ENCODE measurements at places on chromosomes 6 and 20. TPM values are rescaled to one million over a fixed set of nuclear protein-coding genes. Genes with fewer than 3 reads are reported as not detected.

Gene RIMS4
- 0.13 TPM for total RNA-seq

Gene SPATA25
- total RNA-seq: 6.3 TPM

Gene SLC17A9
- 0.22 TPM for total RNA-seq

Gene TPX2
- 164 TPM for total RNA-seq

Gene C20orf202
- total RNA-seq: not detected

Gene OR2H1
- total RNA-seq: not detected

Gene STX16
- 85.5 TPM for total RNA-seq

Gene NCOA3
- 78.0 TPM for total RNA-seq

Gene BMP6
- not detected for total RNA-seq

Gene MYBL2
- total RNA-seq: 152 TPM

Gene MCHR2
- total RNA-seq: not detected

Gene NFATC2
- 6.3 TPM for total RNA-seq

Gene SRC
- 58.4 TPM for total RNA-seq

Gene C6orf58
- total RNA-seq: not detected

Gene FAM209B
- not detected for total RNA-seq

Gene ADGB
- not detected for total RNA-seq

Gene CD109
- 46.8 TPM for total RNA-seq

Gene RPN2
- total RNA-seq: 164 TPM

Gene PABPC1L
- 156 TPM for total RNA-seq

Gene HUS1B
- 0.94 TPM for total RNA-seq

Gene MLIP
- 1.0 TPM for total RNA-seq

Gene COMMD7
- total RNA-seq: 42.3 TPM

Gene CCNC
- 62.2 TPM for total RNA-seq

Gene COL9A3
- total RNA-seq: 8.3 TPM

Gene RFX6
- total RNA-seq: not detected

Gene MAPK13
- total RNA-seq: 146 TPM

Gene BPI
- not detected for total RNA-seq

Gene TCP1
- 159 TPM for total RNA-seq

Gene SOX4
- total RNA-seq: 32.8 TPM

Gene RGL2
- 102 TPM for total RNA-seq

Gene DNAH8
- total RNA-seq: not detected

Gene PPP1R14C
- 9.8 TPM for total RNA-seq

Gene EFHC1
- 35.8 TPM for total RNA-seq

Gene EFCAB8
- total RNA-seq: 1.1 TPM

Gene GSTA3
- not detected for total RNA-seq

Gene DNMT3B
- total RNA-seq: 8.0 TPM

Gene TREM2
- not detected for total RNA-seq

Gene ULBP2
- total RNA-seq: 4.4 TPM

Gene SOX18
- total RNA-seq: 0.83 TPM

Gene PBOV1
- not detected for total RNA-seq

Gene PRSS16
- 32.3 TPM for total RNA-seq

Gene HS3ST5
- 0.09 TPM for total RNA-seq

Gene OR2J3
- not detected for total RNA-seq

Gene MYLK4
- 1.1 TPM for total RNA-seq

Gene MACROD2
- 8.5 TPM for total RNA-seq

Gene ENPP4
- total RNA-seq: 6.2 TPM
